ENCODE measurements at places on chromosomes 11 and 22. TPM values are rescaled to one million over a fixed set of nuclear protein-coding genes. Genes with fewer than 3 reads are reported as not detected.

The NDUFS3 gene
- 85.7 TPM for polyA plus RNA-seq

The RFPL1 gene
- polyA plus RNA-seq, result not detected

The ENTHD1 gene
- polyA plus RNA-seq, result 0.10 TPM

The IL17REL gene
- not detected for polyA plus RNA-seq

The MYO7A gene
- polyA plus RNA-seq, result not detected

The POU2AF1 gene
- polyA plus RNA-seq, result 2.0 TPM

The ARHGAP20 gene
- 0.04 TPM for polyA plus RNA-seq

The OR52A1 gene
- not detected for polyA plus RNA-seq

The C1QTNF5 gene
- polyA plus RNA-seq, result not detected

The MPZL3 gene
- 12.6 TPM for polyA plus RNA-seq

The CLTCL1 gene
- polyA plus RNA-seq, result not detected

The CHRM1 gene
- not detected for polyA plus RNA-seq

The ABCG4 gene
- polyA plus RNA-seq, result not detected

The KCNQ1OT1 gene
- polyA plus RNA-seq, result 0.10 TPM

The OR52I1 gene
- polyA plus RNA-seq, result not detected

The KDM4E gene
- polyA plus RNA-seq, result not detected

The PATE4 gene
- polyA plus RNA-seq, result not detected

The GDPD4 gene
- polyA plus RNA-seq, result not detected

The APOA1 gene
- 0.50 TPM for polyA plus RNA-seq

The FOLR1 gene
- not detected for polyA plus RNA-seq

The TMPRSS4 gene
- not detected for polyA plus RNA-seq

The POU2AF2 gene
- polyA plus RNA-seq, result not detected

The FAM227A gene
- not detected for polyA plus RNA-seq

The FAM180B gene
- polyA plus RNA-seq, result not detected

The PNPLA5 gene
- polyA plus RNA-seq, result not detected

The UPB1 gene
- polyA plus RNA-seq, result not detected

The SHISAL1 gene
- not detected for polyA plus RNA-seq

The CLDN5 gene
- polyA plus RNA-seq, result 0.18 TPM

The TBCEL gene
- polyA plus RNA-seq, result 4.0 TPM

The CDC42EP2 gene
- polyA plus RNA-seq, result not detected

The SLC29A2 gene
- 0.87 TPM for polyA plus RNA-seq

The SNX15 gene
- polyA plus RNA-seq, result 19.8 TPM

The TOM1 gene
- 55.7 TPM for polyA plus RNA-seq

The SLC1A2 gene
- 0.25 TPM for polyA plus RNA-seq

The TMEM25 gene
- 26.5 TPM for polyA plus RNA-seq

The MCHR1 gene
- polyA plus RNA-seq, result not detected

The PANX2 gene
- not detected for polyA plus RNA-seq

The CHST1 gene
- polyA plus RNA-seq, result not detected

The SHANK2 gene
- not detected for polyA plus RNA-seq

The TPBGL gene
- polyA plus RNA-seq, result 0.30 TPM

The RDX gene
- polyA plus RNA-seq, result 18.7 TPM

The MUC6 gene
- polyA plus RNA-seq, result not detected

The OSBPL5 gene
- 0.75 TPM for polyA plus RNA-seq

The PUS3 gene
- 11.9 TPM for polyA plus RNA-seq

The CDC42BPG gene
- polyA plus RNA-seq, result not detected

The MAPK8IP2 gene
- not detected for polyA plus RNA-seq

The FBLN1 gene
- not detected for polyA plus RNA-seq

Data from CD4-positive, alpha-beta memory T cell (primary cell).